Activated naive CD4-positive, alpha-beta T cell (primary cell): ENCODE measurements at places on chromosomes 6 and 20.

DNA sequence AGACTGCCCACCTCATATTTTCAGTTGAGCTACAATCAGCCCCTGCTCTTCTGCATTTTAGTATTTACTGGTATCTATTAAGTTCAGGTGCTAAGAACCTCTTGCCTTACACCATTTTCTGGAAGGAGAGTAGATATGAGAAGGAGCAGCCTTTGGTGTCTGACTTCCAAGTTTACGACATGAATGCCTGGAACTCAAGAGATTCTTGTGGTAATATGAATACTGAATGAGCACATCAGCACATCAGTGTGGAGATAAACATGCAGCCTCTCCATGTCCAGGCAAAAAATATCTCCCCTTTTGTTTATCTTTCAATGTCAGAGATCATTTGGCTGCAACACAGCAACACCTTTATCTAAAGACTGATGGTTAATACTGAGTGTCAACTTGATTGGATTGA, 65.8 kb upstream of the THEMIS start:
- DNase-seq = no peak

GRCh38 chr6:142827991-142828390, 117.0 kb downstream of the HIVEP2 start:
- DNase-seq = no peak

DNA sequence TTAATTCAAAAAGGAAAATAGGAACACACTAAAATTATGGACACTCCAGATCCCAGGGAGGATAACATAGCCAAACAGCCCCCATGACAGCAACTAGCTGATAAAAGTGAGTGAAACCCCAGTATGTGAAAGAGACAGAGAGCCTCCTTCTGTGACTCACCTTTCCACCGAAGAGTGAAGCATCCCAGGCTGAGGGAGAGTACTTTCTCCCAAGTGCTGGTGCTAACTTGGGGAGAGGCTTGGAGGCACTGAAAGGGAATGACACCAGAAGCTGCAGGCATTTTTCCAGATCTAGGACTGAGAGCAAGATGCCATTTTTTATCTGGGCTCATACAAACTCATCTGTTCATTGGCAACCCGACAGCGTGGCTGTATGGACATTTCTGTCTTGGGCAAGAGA, 339.8 kb downstream of the HTR1B start:
- no peak for DNase-seq

DNA sequence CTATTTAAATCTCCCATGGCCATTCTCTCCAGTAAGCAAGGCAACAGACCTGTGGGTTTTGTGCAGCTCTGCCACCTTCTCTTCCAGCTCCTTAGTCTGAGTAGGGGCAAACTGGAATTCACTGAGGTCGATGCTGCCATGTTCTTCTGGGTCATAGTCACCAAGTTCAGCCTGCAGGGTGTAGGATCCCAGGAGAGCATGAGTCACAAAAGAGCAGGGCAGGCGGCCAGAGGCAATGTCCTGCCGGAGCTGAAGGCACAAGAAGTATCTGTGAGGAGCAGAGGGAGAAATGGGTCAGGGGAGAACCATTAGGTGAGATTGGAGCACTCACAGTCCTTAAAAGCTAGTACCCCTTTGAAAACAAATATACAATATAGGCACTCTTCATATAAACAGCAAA, 73.7 kb downstream of the SMLR1 start:
- no peak for DNase-seq

DNA sequence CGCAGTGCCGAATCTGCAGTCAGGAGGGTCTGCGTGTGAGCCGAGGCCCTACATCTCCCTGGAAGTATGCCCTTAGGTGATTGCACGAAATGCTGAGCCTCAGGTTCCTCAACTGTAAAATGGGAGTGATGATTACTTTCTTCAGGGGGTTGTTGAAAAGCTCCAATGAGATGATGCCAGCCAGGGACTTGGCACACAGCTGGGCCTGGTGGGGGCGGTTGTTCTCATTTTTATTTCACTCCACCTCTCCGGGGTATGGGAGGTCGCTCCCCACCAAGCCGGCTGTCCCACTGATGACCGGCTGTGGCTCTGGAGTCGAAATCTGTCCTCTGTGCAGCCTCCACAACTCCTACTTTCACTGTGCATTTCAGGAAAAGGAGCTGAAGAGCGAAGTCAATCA, 8.1 kb downstream of the PCK1 start:
- DNase-seq = no peak

DNA sequence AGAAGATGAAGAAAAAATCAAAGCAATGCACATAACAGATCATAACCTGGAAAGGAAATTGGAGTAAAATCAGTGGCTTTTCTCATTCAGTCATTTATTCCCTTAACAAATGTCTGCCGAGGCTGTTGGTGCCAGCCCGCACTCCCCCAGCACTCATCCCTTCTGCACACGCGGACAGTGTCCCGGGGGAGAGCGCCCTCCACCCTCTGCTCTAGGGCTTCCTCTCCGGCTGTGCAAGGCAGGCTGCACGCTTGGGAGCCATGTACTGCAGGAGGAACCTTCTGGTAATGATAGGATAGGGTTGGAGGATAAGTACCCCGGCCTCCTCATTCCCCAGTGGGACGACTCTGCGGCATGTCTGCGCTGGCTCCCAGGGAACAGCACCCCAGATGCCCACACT, 134.5 kb downstream of the PAX1 start:
- no peak for DNase-seq

- no peak for DNase-seq
Measured at GRCh38 chr20:17456279-17456678, 74.9 kb downstream of the BFSP1 start.

GRCh38 chr20:62021793-62022385, 43.8 kb downstream of the TAF4 start:
- no peak for DNase-seq

GRCh38 chr20:32622585-32623468, 37.7 kb upstream of the NOL4L start:
- no peak for DNase-seq
